GM23248 (cell line): ENCODE measurements at places on chromosomes 1 and 21.
A peak's percentile ranks its signal among the peaks of the same experiment; 100 is the strongest.

- no peak for DNase-seq
Observed at GRCh38 chr1:232367293-232367692, 262.6 kb downstream of the SIPA1L2 start.

DNA sequence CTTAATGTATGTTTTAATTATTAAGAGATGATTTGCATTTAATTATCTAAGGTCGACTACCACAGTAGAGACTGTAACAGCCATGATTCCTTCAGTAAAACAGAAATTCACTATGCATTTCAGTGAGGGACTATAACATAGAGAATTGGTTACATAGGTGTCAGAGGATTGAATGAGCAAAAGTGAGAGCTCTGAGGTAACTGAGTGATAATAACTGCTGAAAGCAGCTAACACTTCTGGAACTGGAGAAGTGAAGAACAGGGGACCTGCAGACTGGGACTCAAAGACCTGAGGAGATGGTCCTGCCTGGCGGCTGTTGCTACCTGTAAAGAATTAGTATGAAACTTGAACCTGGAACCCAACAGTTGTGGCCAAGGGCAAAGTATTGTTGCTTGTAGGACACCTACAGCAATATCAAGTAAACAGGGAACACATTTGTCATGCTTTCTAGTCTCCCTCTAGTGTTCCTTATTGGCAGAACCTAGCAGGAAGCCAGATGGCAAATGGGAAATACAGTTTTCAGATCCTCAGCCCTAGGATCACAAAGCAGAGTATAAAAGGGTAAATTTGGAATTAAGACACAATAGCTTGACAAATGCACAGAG is 110.6 kb downstream of the HS2ST1 start:
- peak; percentile 50 for DNase-seq

DNA sequence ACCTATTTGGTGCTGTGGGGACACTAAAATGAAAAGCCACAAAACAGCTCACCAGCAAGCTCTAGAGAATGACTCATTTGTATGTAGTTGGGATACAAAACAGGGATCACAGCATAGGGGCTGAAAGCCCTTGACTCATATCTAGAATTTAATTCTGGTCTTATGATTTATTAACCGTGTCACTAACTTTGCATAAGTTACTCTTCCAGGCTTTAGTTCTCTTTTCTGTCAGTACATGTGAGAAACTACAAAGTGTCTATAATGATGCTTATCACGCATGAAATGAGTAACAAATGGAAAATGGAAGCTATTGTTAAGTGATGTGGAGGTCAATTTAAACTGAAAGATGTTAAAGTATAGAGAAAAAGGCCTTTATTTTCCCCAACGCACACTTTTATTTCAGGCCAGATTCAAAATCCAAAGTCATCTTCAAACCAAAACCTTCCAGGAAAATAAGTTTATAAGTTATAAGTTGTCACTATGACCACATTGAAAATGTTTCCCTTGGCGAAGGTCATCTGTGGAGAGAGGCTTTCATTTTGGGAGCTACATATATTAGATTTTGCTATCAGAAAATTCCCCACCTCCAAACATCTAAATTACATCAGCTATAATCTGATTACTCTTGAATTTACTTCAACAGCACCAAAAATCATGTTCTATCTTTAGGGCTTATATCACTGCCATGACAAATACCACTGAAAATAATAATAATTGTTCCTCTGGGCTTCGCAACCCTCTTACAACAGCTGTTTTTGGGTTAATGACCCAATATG is 430.5 kb downstream of the MRPL39 start:
- no peak for DNase-seq

GRCh38 chr1:208036106-208036808 is 125.3 kb upstream of the CD34 start:
- DNase-seq: no peak

DNA sequence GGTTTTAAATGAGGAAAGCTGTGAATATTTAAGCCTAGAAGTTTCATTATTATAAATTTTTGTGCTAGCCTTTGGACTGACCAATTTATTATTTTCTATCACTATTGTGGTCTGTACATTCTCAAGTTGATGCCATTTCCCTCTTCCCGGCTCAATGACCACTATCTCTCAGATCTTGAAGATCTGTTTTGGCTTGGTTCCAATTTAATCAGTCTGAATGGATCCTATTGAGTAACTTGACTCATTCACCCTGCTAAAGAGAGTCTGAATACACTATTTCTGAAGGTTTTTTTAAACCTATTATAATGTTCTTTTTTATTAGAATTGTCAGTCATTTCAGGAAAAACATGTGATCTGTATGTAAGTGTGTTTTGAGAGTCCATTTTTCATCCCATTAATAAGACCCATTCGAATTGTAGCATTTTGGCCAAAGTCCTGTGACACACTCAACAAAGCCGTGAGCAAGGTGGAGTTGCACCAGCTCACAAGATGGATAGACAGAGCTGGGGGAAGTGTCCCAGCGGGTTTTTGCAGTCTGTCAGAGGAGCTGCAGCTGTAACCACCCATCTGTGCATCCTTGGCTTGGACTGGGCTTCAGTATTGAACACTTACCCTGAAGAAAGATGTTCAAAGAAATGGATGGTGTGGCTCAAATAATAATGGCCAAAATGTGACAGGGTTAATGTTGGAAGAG is 145.6 kb downstream of the NFIA start:
- no peak for DNase-seq

- DNase-seq: peak; percentile 56
Observed at GRCh38 chr1:28582248-28582615, 9.8 kb upstream of the RAB42 start.

DNA sequence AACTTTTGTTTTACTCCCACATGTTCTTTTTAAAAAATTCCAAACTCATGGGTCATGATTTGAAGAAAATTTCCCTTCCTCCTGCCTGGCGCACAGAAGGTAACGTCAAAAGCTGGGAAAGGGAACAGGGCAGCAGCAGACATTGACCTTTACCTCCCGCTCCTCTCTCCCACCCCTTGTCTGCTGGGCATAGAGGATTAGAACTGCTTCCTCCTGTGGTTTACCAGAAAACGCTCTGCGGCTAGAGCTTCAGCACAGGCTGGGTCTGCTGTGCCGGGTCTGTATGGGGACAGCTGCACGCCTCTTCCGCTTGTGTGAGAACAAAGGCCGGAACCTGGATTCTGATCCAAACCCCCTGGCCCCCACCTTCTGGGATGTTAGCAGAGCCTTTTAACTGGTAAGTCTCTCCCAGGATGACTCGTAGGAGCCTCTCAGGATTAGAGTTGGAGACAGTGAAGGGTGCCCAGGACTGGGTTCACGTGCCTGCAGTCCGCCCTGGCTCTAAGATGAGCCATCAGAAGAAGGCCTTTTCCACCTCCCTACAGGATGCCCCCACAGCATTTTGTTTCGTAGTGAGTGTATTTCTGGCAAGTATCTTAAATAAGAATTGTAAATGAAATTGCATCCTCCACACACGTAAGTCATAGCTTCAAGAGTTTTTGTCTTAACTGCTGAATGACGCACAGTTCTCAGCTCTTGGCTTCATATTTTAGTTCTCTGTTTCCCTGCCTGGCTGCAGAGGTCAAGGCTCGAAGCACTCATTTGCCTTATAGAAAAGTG is 5.2 kb downstream of the H6PD start:
- DNase-seq: peak; percentile 51

GRCh38 chr1:88783145-88783544 is 99.1 kb downstream of the PKN2 start:
- no peak for DNase-seq

GRCh38 chr1:229005097-229005496 is 265.8 kb upstream of the RAB4A start:
- DNase-seq: no peak

DNA sequence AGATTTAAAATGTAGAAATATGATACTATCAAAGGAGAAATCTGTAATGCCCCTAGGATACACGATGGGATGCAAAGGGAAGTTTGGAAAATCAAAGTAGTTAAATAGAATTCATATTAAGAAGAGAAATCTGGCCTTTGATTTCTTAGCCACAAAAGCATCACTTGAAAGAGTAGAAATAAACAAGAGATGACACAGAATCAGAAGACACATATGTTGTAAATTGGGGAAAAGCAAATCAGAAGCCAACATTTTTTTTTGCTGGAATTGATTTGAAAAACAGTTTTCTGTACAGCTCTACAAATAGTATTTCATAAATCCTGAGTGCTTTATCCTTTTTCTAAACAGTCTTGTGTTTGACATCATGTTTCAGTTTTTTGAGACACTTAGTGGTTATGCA is 12.4 kb upstream of the TNFSF18 start:
- DNase-seq: no peak

DNA sequence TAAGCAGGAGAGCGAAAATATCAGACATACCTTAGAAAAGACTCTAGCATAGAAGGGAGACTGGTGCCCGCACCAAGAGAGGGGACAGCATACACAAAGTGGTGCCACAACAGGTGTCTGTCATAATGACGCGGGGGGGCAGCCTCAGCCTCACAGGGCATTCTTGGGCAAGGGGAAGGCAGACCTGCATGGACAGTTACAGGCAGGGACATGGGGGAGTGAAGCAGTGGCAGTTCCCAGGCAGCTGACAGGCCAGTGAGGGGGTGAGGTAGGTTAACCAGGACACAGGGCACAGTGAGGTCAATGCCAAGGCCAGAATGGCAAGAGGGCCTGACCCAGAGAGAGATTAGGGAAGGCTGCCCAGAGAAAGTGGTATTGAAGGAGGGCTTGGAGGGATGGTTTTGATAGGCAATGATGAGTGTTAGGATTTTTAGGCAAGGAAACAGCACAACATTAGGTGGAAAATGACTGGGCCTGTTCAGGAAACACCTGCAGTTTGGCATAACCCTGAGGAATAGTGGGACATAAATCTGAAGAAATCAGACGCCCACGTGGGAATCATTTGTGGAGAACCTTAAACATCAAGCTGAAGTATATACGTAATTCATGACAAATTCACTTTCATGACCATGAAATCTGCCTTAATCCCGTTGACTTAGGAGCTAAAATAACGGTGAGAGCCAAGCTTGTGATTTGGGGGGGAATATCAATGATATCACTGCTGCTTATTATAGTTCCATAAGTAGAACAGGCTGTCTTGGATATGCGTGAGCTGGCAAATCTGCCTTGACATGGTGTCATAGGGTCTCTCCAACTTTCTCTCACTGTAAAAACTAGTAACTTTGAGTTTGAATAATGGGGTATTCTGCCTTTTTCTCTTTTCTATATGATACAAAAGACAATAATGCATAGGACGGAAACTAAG is 8.9 kb downstream of the PTPN14 start:
- no peak for DNase-seq

DNA sequence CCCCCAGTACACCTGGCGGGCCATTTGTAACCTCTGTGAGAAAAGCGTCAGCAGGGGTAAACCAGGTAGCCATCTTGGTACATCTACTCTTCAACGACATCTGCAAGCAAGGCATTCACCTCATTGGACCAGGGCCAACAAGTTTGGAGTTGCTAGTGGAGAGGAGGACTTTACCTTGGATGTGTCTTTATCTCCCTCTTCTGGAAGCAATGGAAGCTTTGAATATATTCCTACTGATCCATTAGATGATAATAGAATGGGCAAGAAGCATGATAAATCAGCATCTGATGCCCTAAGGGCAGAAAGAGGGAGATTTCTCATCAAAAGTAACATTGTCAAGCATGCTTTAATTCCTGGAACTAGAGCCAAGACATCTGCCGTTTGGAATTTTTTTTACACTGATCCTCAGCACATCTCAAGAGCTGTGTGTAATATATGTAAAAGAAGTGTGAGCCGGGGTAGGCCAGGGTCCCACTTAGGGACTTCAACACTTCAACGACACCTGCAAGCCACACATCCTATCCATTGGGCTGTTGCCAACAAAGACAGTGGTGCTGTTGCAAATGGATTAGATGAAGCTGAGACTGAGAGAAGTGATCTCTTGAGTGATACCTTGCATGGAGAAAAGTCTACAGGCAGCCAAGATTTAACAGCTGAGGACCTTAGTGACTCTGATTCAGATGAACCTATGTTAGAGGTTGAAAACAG is 2.7 kb downstream of the ZBED6 start:
- DNase-seq: peak; percentile 40

DNA sequence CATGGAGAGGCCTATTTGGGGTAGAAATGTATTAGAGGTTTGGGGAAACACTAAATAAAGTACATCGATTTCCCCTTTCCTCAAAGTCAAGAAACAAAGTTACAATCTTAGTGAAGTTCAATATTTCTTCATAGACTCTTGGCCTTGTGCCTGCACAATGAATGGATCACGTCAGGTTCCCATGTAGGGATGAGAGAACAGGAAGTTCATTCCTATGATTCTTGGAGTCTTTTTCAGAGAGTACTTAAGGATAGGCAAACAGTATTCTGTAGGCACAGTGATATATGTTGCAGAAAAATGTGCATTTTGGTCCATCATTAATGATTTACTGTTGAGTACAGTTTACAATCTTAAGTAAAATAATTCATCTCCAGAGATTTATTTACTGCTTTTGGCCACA is 275.5 kb downstream of the RGS7 start:
- no peak for DNase-seq

DNA sequence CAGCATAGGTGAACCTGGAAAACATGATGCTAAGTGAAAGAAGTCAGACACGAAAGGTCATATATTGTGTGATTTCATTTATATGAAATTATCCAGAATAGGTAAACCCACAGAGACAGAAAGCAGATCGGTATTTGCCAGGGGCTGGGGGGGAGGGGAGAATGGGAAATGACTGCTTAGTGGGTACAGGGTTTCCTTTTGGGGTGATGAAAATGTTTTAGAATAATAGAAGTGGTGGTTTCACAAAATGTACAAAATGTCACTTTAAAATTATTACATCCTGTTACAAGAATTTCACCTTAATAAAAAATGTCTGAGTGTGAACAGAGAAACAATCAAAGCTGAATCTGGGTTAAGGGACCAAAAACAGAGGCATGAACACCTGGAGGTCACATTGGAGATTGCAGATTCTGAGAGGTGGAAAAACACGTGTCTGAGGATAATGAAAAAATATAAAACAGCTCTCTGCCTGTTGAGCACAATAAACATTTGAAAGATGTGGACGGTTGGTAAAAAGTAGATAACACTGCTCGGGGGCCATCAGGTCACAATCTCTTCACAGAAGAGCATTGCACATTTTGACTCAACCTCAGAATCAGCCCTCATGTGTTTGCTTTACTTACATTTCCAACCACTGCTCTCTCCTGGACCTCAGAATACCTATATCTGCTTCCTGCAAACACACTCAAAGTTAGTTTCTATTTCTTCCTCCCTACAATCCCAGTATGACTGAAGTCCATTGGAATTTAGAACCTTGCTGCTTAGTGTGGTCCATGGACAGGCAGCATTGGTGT is 3.2 kb downstream of the SLAMF6 start:
- no peak for DNase-seq

- no peak for DNase-seq
Observed at GRCh38 chr1:234918181-234918841, 210.3 kb downstream of the TOMM20 start.

- DNase-seq: no peak
Observed at GRCh38 chr1:172446547-172446946, 2.7 kb upstream of the PIGC start.

DNA sequence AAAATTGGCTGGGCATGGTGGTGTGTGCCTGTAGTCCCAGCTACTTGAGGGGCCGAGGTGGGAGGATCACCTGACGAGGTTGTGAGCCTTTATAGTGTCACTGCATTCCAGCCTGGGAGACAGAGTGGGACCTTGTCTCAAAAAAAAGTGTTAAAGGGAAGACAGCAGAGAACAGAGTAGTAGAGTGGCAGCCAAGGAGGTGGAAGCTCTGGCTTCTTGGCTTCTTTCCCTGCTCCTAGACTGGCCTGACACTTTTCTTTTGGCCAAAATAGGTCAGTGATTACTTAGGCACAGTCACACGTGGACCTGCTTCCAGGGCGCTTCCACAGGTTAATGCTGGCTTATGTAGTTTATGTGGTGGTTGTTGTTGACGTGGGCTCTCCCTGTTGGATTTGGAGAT is 3.2 kb downstream of the DIP2A start:
- no peak for DNase-seq
